Activated CD4-positive, alpha-beta T cell treated with anti-CD3 and anti-CD28 coated beads, Interleukin-2, amount 50 U/mL, for 4 hours (primary cell): ENCODE measurements at places on chromosomes 12 and 14.
A peak's percentile ranks its signal among the peaks of the same experiment; 100 is the strongest.

GRCh38 chr12:48681399-48681709 lies 684 bp downstream of the KANSL2 start:
- no peak for DNase-seq

- peak; percentile 67 for DNase-seq
Measured at GRCh38 chr12:121534495-121535148, 46.2 kb downstream of the KDM2B start.

- DNase-seq, result peak; percentile 25
Measured at GRCh38 chr12:8648576-8649205, 13.9 kb downstream of the MFAP5 start.

- DNase-seq, result no peak
Measured at GRCh38 chr12:63208956-63209355, 58.0 kb upstream of the AVPR1A start.

DNA sequence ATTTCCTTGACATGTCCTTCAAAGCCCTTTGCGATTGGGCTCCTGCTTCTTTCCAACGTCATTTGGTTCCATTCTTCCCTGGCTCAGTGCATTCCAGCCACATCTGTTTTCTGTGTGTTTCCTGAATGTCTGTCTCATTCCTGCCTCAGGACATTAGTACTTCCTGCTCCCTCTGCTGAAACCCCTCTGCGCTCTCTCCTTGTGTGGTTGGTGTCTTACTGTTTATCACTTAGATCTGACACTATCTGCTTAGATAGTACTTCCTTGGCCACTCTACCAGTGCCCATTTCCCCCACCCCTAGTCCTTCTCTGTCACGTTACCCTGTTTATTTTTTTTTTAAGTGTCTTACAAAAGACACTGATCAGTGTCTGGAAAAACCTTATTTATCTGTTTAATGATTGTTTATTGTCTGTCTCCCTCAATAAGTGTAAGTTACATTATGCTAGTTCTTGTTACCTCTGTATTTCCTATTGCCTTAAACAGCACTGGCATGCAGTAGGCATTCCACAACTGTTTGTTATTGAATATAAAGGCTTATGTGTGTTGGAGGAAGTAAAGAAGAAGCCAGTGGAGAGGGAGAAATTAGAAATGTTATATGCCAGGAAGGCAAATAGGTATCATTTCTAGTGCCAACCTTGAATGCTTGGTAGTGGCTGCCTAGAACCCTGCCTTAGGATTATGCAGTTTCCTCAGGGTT lies 21.5 kb downstream of the DYRK2 start:
- DNase-seq, result no peak

DNA sequence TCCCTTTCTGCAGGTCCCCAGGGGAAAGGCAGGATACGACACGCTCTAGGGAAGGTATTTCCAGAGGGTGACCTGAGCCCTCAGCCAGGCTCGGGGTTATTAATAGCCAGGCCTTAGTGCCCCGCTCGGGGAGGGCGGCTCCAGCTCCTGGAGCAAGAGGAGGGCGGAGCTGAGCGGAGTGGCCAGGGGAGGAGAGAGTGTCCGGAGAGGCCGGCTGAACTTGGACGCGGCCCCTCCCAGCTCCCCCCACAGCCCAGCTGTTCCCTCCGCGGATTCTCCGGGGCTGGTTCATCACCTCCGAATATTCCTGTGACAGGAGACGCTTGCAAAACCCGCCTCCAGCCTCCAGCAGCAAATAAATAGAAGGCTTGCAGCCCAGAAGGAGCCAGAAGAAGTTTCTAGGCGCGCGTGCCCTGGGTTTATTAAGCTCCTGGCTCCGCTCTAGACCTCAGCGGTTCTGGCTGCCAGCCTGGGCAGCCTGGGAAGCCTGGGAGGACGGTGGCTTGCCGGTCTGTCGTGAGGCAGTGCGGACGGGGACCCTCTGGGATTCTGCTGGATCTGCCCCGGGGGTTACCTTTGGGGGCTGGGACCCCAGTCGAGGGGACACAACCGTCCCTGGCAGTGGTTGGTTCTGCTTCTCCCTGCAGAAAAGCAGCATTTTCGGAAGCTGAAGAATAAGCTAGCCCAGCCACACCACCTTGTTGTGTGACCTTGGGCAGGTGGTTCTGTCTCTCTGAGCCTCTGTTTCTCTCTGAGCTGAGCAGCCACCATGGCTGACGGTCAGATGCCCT lies at the start of gene HSPB8:
Gene HSPB8 (plus strand): TSS at position 388 of the 791 bp plus-strand sequence. CDS start 382 bp downstream, at position 770.
- no peak for DNase-seq

GRCh38 chr12:114399664-114400211 lies 6.2 kb downstream of the TBX5 start:
- no peak for DNase-seq

- DNase-seq, result no peak
Measured at GRCh38 chr14:35122696-35123387, 490 bp downstream of the PRORP start.

- no peak for DNase-seq
Measured at GRCh38 chr12:56188778-56189098, 545 bp downstream of the SMARCC2 start.
